Mucosa of descending colon (tissue), 3 donors: ENCODE measurements at places on chromosomes 16 and 17.

GRCh38 chr17:73521376-73521775, 122.9 kb downstream of the SDK2 start:
- peak; percentile 10 for DNase-seq

DNA sequence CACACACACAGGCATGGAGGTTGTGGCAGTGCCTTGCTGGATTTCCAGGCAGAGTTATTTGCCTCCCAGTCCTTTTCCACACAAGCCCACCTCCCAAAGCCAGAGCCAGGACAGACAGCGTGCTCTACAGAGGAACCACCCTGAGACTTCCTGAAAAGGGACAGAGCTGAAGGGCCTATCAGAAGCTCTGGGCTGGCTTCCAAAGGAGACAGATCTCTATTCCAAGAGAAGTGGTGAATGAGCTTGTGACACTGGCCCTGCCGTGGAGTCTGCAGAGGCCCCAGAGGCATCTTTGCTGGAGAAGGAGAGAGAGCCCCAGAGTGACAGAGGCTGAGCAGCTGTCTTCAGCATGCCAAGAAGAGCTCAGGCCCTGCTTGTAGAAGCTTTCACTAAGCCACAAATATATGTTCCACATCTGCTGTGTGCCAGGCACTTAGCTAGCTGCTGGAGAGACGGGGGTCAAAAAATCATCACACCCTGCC, 8.3 kb upstream of the LPCAT2 start:
- DNase-seq, result peak; percentile 67

- no peak for DNase-seq
Measured at GRCh38 chr17:57708410-57708809, 36.7 kb downstream of the CCDC182 start.

- no peak for DNase-seq
Measured at GRCh38 chr16:46900455-46901235, 16.5 kb downstream of the GPT2 start.

- DNase-seq, result no peak
Measured at GRCh38 chr17:7084088-7084487, 4.0 kb upstream of the CLEC10A start.

- peak; percentile 84 for DNase-seq
Measured at GRCh38 chr17:9645851-9646545, 681 bp downstream of the USP43 start.

- DNase-seq, result no peak
Measured at GRCh38 chr16:71969353-71969752, 30.8 kb downstream of the PKD1L3 start.

DNA sequence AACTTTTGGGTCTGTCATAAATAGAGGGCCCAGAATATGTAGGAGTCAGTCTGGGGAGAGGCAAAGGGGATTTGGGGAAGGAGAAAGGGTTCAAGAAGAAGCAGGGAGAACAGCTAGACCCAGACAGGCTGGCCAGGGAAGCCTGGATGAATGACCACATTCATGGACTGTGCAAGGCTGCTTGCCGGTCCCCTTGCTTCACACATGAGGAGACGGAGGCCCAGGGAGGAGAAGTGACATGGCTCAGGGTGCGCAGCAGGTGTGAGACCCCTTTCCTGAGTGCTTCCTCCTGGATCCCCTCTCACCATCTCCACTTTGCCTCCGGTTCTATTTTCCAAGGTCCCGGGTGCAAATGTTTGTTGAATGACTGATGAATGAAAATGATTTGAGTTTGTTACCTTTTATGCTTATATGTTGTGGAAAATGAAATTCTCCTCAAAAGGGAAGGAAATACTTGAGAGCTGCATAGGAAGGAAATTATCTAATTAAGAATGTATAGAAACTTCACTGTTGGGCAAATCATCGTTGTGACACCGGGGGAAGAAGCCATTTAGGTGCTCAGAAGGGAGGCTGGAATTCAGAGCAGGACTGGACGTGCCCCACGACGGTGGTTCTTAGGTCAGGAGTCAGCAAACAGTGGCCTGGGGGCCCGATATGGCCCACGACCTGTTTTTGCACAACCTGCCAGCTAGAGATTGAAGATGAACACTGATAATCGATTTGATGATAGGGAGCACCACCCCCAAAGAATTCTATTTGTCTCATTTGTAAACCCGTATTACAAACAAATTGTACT, 559 bp downstream of the ITGAM start:
- DNase-seq, result no peak

- no peak for DNase-seq
Measured at GRCh38 chr17:50034498-50035364, 21.2 kb upstream of the ITGA3 start.

GRCh38 chr17:57135789-57136291, 50.8 kb downstream of the AKAP1 start:
- no peak for DNase-seq

GRCh38 chr17:18185832-18186626, 2.4 kb downstream of the ALKBH5 start:
- no peak for DNase-seq

DNA sequence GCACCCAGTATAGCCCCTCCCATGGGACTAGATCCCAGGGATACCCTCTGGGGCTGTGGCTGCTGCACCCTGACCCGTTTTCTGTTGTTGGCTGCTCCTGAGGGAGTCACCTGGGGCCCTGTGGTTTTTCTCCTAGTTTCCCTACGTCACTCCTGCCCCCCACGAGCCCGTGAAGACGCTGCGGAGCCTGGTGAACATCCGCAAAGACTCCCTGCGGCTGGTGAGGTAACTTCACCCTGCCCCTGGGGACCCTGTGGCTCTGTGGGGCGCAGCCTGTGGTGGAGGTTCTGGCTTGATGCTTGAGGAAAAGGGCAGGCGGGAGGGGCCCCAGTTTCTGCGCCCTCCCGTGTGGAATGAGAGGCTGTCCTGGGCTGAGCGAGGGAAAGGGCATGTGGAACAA, 27.2 kb downstream of the MGRN1 start:
- no peak for DNase-seq

GRCh38 chr17:5200360-5200759, 8.7 kb upstream of the ZNF594 start:
- DNase-seq, result no peak

- no peak for DNase-seq
Measured at GRCh38 chr16:82649766-82650165, 23.0 kb downstream of the CDH13 start.

GRCh38 chr17:77843896-77844295, 114.6 kb upstream of the TNRC6C start:
- DNase-seq, result no peak

- DNase-seq, result no peak
Measured at GRCh38 chr17:48528936-48529682, 1.7 kb downstream of the HOXB1 start.

DNA sequence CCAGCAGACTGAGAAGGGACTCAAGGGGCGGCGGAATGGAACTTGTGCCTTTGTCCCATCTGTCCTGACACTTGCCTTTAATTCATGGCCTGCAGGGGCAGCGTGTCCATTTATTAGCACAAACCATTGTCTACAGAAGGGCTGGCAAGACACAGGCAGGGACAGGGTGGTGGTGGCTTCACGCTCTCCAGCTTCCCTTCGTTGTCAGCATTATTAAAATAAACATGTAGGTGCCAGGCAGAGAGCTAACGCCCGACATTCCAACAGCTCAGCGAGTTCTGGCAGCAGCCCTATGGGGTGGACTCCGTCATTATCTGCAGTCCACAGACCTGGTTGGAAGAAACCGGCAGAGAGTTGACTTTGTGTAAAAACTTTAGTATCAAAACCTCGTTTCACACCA, 16.3 kb downstream of the DNAI2 start:
- DNase-seq, result no peak

GRCh38 chr17:7538891-7539545, 9.8 kb upstream of the TNFSF12 start:
- no peak for DNase-seq

- peak; percentile 76 for DNase-seq
Measured at GRCh38 chr16:4309833-4310266, 6.0 kb upstream of the GLIS2 start.

GRCh38 chr16:54633943-54634362, 296.7 kb upstream of the IRX5 start:
- DNase-seq, result no peak

DNA sequence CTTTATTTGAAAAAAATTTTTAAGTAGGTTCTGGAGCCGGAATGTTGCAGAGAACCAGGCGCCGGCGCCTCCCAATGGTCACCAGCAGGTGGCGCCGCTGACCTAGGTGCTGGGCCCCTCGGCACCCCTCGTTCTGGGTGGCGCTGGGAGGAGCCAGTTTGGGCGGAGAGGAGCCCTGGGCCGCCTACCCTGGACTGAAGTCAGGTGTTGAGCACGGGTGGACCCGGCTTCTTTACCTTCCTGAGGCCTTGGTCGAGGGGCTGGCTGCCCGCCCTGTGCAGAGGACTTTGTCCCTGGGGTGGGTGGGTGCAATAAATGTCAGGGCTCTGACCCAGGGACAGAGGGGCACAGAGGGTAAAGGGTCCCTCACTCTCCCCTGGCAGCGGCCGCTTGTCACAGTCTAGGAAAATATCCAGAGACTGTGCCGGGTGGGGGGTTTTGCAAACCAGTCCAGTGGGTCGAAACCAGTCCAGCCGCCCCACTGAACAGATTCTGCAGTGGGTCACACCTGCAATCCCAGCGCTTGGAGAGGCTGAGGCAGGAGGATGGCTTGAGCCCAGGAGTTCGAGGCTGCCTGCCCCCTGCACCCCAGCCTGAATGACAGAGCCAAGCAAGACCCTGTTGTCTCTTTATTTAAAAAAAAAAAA, 30.1 kb upstream of the TNFRSF13B start:
- peak; percentile 81 for DNase-seq

GRCh38 chr16:66378741-66379570, 12.5 kb downstream of the CDH5 start:
- DNase-seq, result no peak

DNA sequence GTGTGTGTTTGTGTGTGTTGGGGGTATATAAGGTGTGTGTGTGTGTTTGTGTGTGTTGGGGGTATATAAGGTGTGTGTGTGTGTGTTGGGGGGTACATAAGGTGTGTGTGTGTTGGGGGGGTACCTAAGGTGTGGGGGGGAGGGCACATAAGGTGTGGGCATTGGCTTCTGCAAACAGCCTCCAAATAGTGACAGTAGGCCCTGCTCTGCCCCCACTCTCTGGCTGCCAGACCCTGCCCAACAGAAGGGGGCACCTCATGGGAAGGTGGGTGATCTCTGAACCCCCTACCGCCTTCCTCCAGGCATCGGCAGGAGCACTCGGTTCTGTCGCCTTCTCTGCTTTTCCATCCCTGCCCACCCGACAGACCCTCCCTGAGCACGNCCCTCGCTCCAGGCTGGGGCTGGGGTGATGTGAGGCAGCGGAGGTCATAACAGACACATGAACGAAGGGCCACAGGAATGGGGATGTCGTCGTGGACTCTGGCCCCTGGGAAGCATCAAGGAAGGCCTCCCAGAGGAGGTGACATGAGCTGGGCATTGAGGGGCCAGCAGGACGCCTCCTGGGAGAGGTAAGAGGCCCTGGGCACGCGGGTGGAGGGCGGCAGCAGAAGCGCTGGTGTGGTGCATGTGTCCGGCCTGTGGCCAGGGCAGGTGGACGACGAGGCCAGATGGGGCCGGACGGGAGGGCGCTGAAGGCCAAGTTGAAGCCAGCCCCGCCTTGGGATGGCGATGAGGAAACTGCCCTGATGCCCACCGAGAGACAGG, 136.6 kb upstream of the RPH3AL start:
- no peak for DNase-seq

GRCh38 chr16:73601911-73602310, 554.0 kb upstream of the ZFHX3 start:
- no peak for DNase-seq

- DNase-seq, result no peak
Measured at GRCh38 chr17:36017799-36018198, at the start of gene CCL23. CCL23 (minus strand) TSS chr17:36017972; CDS start chr17:36017897, 75 bp downstream.

GRCh38 chr17:35371934-35372333, 1.5 kb downstream of the SLFN11 start:
- no peak for DNase-seq

DNA sequence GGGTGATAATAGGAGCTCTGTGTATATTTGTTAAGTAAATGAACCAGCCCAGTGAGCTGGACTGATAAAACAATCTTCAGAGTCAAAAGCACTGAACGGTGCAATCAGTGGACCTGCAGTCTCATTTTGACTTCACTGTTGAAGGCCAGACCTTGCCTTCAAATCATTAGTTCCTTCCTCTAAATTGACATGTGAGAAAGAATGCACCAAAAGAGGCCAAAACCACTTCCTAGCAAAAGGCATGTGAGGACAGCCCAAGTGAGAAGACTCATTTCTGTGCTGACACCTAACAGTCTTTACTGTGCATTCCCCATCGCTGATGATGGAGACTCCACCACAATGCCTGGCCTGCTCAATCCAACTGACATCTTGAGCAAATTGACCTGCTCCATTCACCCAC, 10.6 kb downstream of the GTF3C1 start:
- no peak for DNase-seq

DNA sequence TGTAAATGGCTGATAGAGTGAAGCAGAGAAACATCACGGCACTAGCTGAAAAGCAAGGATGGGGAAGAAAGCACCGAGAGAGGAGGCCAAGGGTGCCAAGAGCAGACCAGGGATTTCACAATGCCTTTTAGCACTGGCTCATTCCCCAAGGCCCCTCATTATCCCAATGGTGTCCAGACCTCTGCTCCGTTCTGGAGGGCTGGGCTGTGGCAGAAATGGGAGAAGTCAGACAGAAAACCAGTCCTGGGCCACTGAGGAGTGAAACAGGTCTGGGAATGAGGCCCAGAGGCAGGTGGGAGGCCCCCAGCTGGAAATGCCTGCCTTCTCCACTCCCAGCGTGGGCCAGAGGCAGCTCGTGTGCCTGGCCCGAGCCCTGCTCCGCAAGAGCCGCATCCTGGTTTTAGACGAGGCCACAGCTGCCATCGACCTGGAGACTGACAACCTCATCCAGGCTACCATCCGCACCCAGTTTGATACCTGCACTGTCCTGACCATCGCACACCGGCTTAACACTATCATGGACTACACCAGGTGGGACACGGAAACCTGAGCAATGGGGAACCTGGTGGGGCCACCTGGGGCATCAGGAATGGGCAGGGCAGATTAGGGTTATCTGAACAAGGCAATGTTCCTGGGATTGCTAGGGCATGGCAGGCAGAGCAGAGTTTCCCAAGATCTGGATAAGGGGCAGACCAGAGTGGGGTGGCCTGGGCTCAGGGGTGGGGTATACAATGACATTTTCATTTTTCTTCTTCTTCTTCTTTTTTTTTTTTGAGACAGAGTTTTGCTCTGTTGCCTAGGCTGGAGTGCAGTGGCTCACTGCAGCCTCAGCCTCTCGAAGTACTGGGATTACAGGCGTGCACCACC, 20.3 kb downstream of the ANKRD40 start:
- DNase-seq, result no peak

DNA sequence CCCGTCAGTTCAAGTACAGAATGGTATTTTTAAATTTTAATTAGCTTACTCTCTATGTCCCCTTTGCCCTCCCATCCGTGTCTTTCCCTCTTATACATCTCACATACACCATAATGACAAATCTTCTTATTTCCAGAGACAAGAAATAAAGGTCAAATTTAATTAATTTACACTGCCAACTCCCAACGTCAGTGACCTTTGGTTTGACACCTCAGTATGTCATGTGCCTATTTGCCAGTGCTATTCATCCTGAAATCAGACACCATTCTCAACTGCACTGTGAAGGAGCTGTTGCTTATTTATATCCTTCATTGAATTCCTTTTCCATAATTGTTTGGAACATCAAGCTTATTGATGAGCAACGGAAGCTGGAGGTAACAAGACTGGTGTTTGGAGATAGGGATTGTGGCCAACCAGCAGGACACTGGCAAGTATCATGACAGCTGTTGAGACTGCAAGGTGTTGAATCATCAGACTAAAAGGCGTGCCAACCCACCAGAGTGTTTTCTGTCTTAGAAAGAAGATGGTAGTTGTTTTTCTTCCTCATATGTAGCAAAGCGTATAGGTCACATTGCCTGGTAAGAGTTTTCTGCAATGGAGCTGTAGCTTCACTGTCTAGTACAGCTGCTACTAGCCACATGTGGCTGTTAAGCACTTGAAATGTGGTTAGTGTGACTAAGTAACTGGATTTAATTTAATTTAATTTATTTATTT, 12.5 kb downstream of the CALCOCO2 start:
- DNase-seq, result no peak
